ENCODE measurements at places on chromosomes 5 and 9. TPM values are rescaled to one million over a fixed set of nuclear protein-coding genes. Genes with fewer than 3 reads are reported as not detected.

The NR6A1 gene
- 14.5 TPM for total RNA-seq

The OSMR gene
- 38.6 TPM for total RNA-seq

- DNase-seq: no peak
Measured at GRCh38 chr5:54289769-54290168, 20.6 kb downstream of the ARL15 start.

DNA sequence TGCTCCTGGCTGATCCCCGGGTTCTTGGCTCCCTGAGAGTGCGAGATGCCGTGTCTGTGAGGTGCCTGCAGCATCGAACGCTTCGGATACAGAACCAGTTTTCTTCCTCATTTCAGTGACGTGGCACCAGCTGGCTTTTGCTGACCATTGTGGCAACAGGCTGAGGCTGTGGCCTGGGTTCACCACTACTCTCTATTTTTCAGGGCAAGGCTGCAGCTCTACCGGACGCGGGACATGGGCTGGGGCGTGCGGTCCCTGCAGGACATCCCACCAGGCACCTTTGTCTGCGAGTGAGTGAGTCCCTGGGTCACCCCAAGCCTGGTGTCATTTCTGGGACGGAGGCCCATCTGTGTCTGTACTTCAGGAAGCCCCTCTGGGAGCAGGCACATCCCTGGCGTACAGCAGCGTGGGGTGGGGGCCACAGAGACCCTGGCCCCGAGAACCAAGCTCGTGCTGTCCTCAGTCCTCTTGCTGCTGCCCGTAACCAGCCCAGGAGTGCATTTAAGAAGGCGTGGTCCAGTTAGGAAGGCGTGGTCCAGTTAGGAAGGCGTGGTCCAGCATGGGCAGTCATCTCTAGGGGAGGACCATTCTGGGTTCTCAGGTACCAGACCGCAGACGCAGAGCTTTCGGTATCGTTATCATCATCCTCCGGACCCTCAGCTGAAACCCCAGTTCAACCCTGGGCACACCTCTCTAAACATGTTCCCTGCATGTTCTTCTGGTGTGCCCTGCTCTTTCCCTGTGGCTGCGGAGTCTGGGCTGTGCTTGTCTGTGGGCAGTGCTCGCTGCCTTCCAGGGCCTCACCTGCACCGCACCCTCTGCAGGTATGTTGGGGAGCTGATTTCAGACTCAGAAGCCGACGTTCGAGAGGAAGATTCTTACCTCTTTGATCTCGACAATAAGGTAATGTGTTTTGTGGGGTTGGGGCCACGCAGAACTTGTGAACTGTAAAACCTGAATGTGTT is 60.1 kb upstream of the CACNA1B start:
- no peak for DNase-seq

DNA sequence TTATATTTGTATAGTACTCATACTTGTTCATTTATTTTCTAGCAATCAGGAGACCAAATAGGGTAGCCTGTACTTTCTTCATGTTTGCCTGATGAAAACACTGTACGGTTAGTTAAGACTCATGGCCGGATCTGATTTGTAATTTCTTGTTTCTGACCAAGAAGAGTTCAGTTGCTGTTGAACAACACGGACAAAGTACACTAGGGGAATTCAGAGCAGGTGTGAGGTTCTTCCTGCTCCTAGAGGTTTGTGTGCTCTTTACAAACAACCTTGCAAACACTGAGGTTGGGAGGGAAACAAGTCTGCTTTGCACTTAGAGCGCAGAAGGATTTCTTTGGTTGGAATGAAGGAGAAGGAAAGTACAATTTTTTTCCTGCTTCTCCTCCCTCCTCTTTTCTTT is 69.7 kb downstream of the TRIO start:
- DNase-seq: no peak

DNA sequence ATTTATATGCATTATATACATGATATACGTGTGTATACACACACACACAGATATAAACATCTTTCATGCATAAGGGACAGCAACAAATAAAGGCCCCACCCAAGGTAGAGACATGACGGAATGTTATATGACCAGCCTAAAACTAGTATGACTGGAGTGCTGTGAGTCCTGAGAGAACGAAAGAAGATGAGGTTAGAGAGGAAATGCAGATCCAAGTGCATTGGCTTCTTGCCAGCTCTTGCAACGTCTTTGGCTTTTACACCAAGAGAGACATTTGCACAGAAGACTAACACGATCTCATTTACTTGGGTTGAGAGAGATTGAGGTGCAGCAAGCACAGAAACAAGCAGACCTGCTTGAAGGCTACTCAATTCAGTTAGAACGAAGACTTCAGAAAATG is 23.0 kb downstream of the CDH10 start:
- DNase-seq: peak; percentile 17

DNA sequence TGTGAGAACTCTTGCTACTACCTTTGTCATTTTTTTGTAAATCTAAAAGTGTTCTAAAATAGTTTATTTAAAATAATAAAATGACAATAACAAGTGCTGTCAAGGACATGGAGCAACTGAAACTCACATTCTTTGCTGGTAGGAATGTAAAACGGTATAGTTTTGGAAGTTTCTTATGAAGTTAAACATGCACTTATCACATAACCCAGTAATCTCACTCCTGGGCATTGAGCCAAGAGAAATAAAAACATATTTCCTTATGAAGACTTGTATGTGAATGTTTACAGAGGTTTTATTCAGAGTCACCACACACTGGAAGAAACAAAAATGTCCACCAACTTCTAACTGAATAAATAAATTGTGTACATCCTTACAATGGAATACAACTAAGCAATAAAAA is 46.0 kb upstream of the COL15A1 start:
- DNase-seq: no peak

- DNase-seq: no peak
Measured at GRCh38 chr5:124370601-124371000, 375.8 kb downstream of the ZNF608 start.

GRCh38 chr9:68964102-68964541 is 49.8 kb downstream of the PRKACG start:
- no peak for DNase-seq

- no peak for DNase-seq
Measured at GRCh38 chr9:115132648-115133047, 14.7 kb upstream of the TNC start.

GRCh38 chr5:135441350-135441831 is 5.8 kb downstream of the DCANP1 start:
- DNase-seq: no peak

- no peak for DNase-seq
Measured at GRCh38 chr5:8952147-8952546, 593.7 kb downstream of the SEMA5A start.

Data from astrocyte (in vitro differentiated cells and primary cell).